ENCODE measurements at places on chromosomes 5 and 9.

- DNase-seq: no peak
Observed at GRCh38 chr5:148237785-148238417, 424 bp upstream of the MARCOL start.

GRCh38 chr5:137492331-137492730, 6.8 kb downstream of the SPOCK1 start:
- no peak for DNase-seq

GRCh38 chr9:125549039-125549438, 158.0 kb downstream of the MAPKAP1 start:
- no peak for DNase-seq

GRCh38 chr5:170206216-170206615, 26.6 kb upstream of the C5orf58 start:
- no peak for DNase-seq

GRCh38 chr9:338602-339001, 123.9 kb downstream of the DOCK8 start:
- no peak for DNase-seq

GRCh38 chr5:171610686-171611085, 174.9 kb upstream of the SMIM23 start:
- DNase-seq: no peak

DNA sequence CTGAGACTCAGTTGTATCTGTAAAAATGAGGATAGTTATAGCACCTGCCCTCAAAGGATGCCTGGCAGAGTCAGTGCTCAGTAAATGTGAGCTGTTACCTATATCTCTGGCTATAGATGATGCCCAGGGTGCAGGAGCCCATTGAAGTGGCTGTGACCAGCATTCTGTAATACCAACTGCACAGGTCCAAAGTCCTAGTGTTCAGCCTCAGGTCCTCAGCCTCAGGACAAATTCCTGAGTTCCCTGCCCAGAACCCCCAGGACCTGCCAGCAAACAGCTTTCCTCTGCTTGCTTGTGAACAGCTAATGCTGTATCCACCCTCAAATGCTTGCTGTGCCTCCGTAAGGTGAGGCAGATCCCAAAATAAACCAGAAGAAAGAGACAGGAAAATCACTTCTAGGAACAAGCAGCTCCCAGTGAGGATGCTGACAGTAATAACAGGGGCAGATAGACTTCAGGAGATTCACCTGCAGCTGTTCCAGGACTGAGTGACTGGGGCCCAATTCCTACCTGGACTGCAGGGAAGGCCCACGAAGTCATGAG, 80.8 kb downstream of the SIL1 start:
- no peak for DNase-seq

- DNase-seq: no peak
Observed at GRCh38 chr5:158051036-158051435, 192.1 kb upstream of the CLINT1 start.

DNA sequence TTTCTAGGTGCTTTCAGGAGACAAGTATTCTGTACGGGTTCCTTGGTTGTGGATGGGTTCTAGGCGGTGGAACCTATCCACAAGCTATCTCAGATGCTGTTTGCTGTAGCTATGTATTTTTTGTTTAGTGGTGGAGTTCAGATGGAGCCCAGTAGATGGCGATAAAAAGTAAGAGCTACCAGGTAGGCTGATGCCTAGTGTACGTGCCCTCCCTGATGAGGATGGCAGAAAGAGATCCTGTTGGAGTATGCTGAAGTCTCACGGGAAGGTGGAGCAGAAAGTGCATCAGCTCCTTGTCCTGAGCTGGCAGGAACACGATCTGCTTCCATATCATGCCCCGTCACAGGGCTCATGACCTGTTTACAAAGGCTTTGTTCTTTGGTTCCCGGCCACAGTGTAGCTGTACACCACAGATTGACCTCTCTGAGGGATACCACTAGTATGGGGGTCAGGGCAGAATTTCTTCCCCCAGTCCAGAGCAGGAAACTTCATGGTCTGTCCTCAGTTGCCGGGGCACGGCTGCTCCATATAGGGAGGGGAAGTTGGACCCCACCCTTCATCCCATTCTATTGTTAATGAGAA, 12.6 kb upstream of the UGT3A2 start:
- no peak for DNase-seq

DNA sequence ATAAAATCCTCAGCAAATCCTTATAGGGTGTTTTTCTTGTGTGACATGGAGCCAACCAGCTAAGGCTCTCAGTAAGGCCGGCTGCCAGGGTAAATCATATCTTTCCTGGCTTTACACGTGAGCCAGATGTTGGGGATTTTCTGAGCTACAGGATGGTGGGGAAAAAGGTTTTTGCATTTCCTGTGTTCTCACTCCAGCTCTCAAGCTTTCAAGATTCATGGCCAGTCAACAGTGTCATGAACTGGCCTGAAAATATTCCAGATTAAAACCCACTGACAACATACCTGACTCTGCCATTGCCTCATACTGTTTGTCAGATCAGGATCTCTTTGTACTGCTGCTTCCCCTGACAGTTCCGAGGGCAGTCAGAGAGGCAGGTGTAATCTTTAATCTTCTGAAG, 306.9 kb downstream of the GLIS3 start:
- DNase-seq: no peak

- DNase-seq: no peak
Observed at GRCh38 chr9:37010180-37010579, 23.9 kb downstream of the PAX5 start.

DNA sequence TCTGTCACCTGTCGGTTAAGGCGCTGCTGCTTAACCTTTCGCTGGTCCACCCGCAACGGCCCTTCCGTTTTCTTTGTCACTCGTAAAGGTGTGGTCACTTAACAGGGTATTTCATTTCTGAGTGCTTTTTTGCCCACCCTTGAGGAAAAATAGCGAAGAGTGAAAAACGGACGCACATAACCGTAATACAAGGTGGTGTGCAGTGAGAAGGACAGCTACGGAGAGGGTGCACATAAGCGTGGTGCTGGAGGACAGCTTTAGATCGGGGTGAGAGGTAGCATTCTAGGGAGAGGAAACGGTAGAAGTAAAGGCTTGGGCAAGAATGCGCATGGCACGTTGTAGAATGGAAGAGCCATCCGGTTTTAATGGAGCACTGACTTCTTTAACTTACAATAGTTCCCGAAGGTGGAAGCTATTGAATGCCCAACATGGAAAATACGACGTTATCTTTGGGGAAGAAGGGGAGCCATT, 761 bp downstream of the CCT5 start:
- no peak for DNase-seq

DNA sequence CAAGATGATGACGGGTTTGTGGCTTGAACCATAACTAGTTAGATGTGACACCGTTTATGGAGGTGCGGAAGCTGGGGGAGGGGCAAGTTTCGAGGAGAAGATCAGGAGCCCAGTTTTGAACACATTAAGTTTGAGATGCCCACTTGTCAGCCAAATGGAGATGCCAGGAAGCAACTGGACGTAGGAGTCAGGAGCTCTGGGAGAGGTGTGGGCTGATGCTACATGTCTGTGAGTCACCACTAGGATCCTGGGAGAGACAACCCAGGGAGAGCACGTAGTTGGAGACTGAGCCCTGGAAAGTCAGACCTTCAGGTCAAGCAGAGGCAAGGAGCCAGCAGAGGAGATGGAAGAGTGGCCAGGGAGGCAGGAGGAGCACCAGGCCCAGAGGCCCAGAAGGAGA, 48.8 kb upstream of the SLC25A51 start:
- no peak for DNase-seq

- DNase-seq: no peak
Observed at GRCh38 chr9:110579034-110579861, at the start of gene SVEP1. TSS of gene SVEP1 (minus strand) at chr9:110579741. CDS start at chr9:110579543, 198 bp downstream.

DNA sequence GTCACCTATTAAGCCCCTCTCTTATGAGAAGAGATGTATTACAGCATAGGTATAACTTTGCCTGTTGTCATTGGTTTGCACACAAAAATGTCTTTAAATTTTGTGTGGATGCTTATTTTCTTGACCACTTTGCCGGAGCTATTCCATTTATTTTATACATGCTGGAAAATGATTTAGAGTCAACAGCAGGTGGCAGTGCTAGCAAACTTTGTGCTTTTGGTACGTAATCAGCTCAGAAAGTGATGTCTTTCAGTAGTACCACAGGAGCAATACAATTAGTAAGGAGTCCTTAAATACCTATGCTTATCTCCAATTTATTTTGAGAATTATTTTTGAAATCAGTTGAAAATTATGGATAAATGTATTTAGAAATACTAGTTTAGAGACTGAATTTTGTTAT, 19.8 kb upstream of the NUDT12 start:
- DNase-seq: no peak

GRCh38 chr9:137167277-137167746, 2.5 kb downstream of the LRRC26 start:
- no peak for DNase-seq

DNA sequence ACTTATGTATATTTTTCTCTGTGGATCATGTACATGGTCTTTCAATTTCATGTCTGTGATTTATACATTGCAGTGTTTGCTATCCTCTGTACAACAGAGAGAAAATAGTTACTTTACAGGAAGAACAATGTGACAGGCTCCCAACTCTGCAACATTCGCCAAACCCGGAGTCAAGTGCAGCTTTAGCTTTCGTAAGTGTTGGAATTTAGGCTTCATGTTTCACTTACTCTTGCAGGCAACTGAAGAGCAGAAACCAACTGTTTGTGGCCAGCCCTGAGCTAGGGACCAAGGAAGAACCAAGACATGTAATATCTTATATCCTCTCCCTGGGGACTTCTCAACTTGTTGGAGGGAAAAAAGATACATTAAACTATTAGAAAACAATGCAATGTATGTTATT, 147.9 kb downstream of the C5orf15 start:
- DNase-seq: no peak

- DNase-seq: no peak
Observed at GRCh38 chr5:58263296-58263695, 196.6 kb downstream of the PLK2 start.

- DNase-seq: no peak
Observed at GRCh38 chr9:129581505-129582189, 39.3 kb downstream of the C9orf50 start.

DNA sequence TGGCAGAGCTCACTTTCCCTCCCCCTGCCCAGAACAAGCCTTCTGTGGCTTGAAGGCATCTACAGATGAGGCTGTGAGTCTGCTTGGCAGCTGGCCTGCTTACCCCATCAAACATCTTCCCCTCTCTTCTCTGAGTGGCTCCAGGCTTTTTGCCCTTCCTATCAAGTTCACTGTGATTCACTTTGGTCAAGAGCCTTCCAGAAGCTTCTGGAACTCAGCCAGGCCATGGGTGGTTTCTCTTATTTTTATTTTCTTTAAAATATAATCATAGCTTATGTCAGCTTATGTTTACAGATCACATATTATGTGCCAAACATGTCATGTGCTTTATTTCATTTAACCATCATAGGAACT, 267.0 kb downstream of the SEC61B start:
- DNase-seq: no peak

- DNase-seq: no peak
Observed at GRCh38 chr5:176908675-176909368, 9.7 kb upstream of the HK3 start.

GRCh38 chr5:172958331-172959046, 735 bp upstream of the RPL26L1 start:
- DNase-seq: no peak

GRCh38 chr5:68467208-68467607, 251.7 kb downstream of the PIK3R1 start:
- no peak for DNase-seq

DNA sequence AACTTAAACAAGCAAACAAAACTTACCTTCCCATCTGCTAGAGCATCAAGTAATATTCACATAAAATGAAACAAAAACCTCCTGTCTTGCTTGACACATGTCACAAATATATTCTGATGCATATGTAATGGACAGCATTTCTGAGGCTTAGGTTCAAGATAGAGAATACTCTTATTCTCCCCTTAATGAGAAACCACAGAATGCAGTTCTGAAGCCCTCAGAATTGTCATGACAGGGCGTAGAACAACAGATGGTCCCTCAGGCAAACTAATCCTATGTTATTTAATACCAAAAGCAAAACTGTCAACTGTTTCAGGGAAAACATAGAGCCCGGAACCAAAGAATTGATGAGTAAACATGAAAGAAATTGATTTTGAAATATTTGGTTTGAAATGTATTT, 229.9 kb upstream of the RIOK2 start:
- no peak for DNase-seq

GRCh38 chr9:129058965-129059795, 21.7 kb upstream of the DOLPP1 start:
- no peak for DNase-seq

DNA sequence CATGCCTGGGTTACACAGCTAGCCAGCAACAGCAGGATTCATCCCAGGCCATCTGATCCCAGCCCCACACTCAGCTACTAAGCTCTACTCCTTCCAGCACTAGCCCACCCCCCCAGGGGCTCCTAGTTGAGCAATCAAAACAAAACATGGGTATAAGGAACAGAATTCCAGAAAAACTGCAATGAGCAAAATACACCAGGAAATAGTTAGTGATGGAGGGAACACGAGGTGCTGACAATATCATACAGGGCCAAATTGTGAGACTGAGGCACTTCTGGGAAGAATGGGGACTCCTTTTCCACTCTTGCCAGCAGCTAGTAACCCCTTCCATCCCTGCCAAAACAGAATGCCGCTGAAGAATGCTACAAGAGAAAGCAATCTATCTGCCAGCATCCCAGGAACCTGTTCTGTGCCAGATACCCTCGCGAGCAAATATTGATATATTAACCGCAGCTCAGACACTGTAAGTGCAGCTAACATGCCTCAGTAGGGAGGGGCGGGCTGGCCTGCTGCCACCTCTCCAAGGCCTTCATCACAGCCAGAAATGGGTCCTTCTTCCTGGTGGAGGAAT, 161.4 kb downstream of the SLIT3 start:
- DNase-seq: no peak

DNA sequence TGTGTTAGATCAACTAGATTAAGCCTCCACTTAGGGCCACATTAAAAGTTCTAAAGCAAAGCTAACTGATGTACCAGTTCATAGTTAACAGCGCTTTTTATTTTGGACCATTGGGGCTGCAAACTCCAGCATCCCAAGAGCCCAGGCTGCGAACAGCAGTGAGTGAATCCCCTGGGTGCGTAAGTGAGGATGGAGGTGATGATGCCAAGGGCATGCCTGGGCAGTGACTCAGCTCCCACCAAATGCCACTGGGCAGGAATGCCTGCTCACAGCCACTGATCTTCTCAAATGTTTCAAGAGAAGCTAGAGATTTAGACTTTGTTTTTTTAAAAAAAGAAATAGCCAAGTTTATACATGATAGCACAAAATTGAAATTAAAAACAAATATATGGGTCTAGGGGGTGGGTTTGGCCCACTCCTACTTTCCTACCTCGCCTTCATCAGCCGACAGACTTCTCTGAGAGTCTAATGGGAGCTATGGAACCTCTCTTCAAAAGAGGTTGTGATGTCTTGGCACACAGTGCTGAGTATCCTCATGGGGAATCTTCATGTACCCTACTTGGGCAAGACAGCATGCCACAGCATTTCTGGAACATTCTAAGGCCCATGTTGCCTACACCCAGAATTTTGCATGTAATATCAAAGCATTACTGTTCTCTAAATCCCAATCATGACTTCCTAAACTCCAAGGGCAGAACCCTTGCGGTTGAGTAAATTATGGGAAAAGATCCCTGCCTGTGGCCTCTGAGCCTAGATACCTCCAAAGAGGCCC, 398.1 kb downstream of the EBF1 start:
- DNase-seq: no peak

GRCh38 chr5:31884896-31885295, 246.0 kb downstream of the PDZD2 start:
- no peak for DNase-seq
